ENCODE measurements at places on chromosomes 3 and 15.
A peak's percentile ranks its signal among the peaks of the same experiment; 100 is the strongest.

DNA sequence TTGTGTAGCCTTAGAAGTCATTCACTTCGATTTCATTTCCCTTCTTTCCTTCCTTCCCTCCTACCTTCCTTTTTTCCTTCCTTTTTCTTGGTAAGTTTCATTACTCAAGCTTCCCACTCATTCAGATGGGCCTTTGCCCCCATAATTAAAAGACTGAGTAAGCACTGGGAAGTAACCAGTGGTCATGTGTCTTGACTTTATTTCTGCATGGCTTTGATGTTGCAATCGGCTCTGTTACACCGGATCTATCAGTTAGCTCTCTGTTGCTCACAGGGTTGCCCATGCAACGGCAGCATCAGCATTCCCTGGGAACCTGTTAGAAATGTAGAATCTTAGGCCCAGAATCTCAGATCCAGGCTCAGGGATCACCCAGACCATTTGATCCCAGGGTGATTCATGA is 25.6 kb upstream of the LARS2 start:
- DNase-seq = no peak

DNA sequence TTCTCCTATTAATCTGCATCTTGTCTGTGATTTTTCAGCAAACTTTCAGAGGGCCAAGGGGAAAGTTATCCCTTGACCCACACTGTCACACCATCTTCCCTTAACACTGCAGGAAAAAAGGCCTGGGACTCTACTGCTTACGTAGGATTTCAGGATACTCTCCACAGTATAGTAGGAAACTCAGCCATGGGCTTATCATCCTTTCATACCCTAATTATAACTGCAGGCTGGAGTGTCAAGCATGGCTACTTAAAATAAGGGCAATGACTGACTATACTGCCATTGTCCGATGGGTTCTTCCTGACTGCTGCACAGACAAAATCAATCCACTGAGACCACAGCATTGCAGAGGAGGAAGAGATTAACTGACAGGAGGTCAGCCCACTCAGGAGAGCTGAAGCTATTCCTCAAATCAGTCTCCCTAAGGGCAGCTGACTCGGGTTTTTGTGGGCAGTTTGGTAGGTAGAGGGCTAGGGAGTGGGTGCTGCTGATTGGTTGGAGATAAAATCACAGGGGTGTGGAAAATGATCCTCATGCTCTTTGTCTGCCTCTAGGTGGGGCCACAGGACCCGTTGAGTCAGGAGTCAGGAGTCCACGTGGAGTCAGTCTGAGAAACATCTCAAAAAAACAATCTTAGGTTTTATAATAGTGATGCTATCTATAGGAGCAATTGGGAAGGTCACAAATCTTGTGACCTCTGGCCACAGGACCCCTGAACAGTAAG is 118.2 kb upstream of the STRIT1 start:
- DNase-seq = no peak

- no peak for DNase-seq
These were observed 412.4 kb downstream of the RAP2B start for GRCh38 chr3:153574445-153574844.

GRCh38 chr15:30859091-30859874 is 44.4 kb upstream of the FAN1 start:
- DNase-seq = peak; percentile 6

GRCh38 chr3:13880811-13881156 is 913 bp upstream of the WNT7A start:
- DNase-seq = no peak
